ENCODE measurements at places on chromosomes 2 and 18. TPM values are rescaled to one million over a fixed set of nuclear protein-coding genes. Genes with fewer than 3 reads are reported as not detected.
A peak's percentile ranks its signal among the peaks of the same experiment; 100 is the strongest.

GRCh38 chr18:35143622-35144596 is 96.9 kb upstream of the ZNF397 start:
- peak; percentile 31 for DNase-seq

DNA sequence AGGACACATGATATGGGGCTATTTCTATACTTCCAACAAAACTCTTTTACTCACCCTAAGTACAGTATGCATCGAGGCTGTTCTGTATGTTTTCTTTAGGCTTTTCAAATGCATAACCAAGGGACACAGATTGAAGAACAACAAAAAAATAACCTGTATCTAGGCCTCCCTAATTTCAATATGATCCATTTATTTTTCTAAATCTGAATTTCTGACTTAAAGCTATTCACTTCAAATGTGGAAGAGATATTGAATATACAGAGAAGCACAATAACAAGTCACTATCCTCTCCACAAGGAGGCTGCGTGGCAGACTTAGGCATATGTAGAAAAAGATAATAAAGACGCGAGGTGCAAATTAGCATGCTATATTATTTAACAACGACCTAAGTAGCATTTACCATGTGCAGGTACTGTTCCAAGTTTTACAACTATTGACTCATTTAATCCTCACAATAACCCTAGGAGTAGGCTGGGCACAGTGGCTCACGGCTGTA is 39.3 kb upstream of the MFF start:
- DNase-seq, result no peak

GRCh38 chr2:201644001-201644400 is 698 bp upstream of the TMEM237 start:
- DNase-seq, result no peak

- no peak for DNase-seq
Measured at GRCh38 chr18:33923980-33924379, 300.7 kb downstream of the NOL4 start.

- DNase-seq, result no peak
Measured at GRCh38 chr2:55891671-55892094, 31.9 kb downstream of the EFEMP1 start.

- DNase-seq, result no peak
Measured at GRCh38 chr2:227653419-227653818, 13.2 kb upstream of the SCYGR5 start.

DNA sequence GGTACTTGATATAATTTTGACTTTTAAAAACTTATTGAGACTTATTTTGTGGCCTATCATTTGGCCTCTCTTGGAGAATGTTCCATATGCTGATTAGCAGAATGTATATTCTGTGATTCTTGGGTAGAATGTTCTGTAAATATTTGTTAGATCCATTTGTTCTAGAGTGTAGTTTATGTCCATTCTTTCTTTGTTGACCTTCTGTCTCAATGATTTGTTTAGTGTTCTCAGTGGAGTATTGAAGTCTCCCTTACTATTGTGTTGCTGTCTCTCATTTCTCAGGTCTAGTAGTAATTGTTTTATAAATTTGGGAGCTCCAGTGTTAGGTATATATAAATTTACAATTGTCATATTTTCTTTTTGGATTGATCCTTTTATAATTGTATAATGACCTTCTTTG is 349.6 kb upstream of the CWC22 start:
- DNase-seq, result no peak

DNA sequence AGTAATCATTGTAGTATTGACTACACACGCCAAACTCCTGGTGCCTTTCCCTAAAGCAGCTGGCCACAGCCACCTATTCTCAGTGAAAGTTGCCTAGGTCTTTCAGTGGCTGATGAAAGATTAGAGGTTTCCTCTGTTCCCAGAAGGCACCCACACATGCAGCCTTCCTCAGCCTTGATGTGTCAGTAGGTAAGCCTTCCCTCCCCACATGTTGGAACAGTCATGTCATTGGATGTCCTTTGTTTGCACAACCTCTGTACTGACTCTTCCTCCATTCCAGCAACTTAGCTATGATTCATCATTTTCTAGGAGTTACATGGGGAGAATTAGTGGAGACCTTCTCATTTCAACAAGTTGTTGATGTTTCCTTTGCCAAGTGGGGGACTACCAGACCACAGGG is 630.8 kb upstream of the SLC39A10 start:
- DNase-seq, result no peak

GRCh38 chr2:233059797-233060500 is at the start of gene INPP5D:
Gene INPP5D, plus strand, starts transcription at chr2:233060342. Its CDS starts 137 bp downstream, at chr2:233060479.
- DNase-seq, result peak; percentile 72

GRCh38 chr18:66662632-66663031 is 58.7 kb upstream of the CDH19 start:
- no peak for DNase-seq

DNA sequence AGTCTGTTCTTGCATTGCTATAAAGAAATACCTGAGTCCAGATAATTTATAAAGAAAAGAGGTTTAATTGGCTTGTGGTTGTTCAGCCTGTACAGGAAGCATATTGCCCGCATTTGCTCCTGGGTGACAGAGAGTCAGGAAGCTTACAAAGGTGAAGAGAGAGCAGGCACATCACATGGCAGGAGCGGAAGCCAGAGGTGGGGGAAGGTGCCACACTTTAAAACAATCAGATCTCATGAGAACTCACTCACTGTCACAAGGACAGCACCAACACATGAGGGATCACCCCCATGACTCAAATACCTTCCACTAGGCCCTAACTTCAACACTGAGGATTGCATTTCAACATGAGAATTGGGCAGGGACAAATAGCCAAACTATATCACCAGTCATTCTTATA is 124.8 kb upstream of the COL5A2 start:
- DNase-seq, result peak; percentile 43

- DNase-seq, result no peak
Measured at GRCh38 chr2:11344956-11345677, 681 bp upstream of the ROCK2 start.

DNA sequence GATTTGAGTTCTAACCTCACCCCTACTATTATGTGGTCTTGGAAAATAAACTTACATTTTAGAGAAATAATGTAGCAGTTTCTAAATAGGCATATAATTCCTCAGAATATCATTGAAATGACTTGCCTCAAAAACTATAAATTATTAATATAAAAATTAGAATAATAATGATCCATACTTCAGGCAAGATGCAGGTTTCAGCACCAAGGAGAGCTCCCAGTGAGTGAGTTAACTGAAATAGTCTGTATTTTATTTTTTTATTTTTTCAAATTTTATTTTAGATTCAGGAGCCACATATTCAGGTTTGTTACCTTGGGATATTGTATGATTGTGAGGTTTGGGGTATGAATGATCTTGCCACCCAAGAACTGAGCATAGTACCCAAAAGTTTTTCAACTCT is 472.2 kb upstream of the DCC start:
- DNase-seq, result no peak

DNA sequence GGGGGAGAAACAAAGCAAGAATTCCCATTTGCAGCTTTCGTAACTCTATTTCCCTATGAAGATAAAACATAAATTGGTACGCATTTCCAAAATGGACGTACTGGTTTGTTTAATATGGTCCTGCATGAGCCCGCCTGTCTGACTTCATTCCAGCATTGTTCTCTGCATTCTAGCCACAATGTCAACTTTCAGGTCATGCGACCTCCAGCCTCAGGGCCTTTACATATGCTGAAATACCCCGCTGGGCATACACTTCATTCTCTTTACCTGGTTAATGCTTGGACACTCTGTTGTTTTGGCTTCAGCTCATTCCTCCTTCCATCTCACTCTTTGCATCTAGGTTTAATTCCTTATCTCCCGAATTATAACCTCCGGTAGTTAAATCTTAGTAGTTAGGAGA is 103.7 kb upstream of the DNMT3A start:
- no peak for DNase-seq

ALPG gene
- not detected for total RNA-seq

ZNF521 gene
- total RNA-seq, result not detected

RBM43 gene
- 5.5 TPM for total RNA-seq

SLC5A7 gene
- total RNA-seq, result not detected

CHST9 gene
- total RNA-seq, result not detected

TFCP2L1 gene
- total RNA-seq, result 0.16 TPM

FSIP2 gene
- total RNA-seq, result 0.14 TPM

SERPINB4 gene
- not detected for total RNA-seq

KIF1A gene
- total RNA-seq, result 28.8 TPM

SRBD1 gene
- total RNA-seq, result 20.3 TPM

RAB27B gene
- 0.14 TPM for total RNA-seq

SLC9A2 gene
- total RNA-seq, result 0.19 TPM
